ENCODE measurements at places on chromosomes 11 and 22.

GRCh38 chr22:48177631-48178030, 1415.2 kb downstream of the TBC1D22A start:
- no peak for ATAC-seq

DNA sequence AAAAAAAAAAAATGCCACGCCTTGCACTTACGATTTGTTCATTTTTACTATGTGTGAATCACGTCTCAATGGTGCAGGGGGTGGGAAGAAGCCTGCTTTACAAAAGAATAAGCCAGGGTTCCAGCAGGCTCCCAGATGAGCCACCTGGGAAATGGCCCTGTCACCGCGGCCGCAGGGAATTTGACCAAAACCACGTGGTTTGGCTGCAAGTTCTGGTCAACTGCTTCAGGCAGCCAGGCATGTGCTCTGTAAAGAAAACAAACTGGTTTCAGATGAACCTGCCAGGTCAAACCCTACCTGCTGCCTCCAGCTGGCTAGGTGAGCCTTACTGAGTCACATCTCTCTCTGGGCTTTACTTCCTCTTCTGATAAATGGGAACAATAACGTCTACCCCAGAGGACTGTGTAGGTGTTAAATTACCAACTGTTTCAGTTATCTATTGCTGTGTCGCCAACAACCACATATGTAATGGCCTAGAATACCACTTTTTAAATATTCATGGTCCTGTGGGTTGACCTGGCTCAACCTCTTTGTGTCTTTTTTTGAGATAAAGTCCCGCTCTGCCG, 30.5 kb upstream of the GCAT start:
- peak; percentile 54 for ATAC-seq

DNA sequence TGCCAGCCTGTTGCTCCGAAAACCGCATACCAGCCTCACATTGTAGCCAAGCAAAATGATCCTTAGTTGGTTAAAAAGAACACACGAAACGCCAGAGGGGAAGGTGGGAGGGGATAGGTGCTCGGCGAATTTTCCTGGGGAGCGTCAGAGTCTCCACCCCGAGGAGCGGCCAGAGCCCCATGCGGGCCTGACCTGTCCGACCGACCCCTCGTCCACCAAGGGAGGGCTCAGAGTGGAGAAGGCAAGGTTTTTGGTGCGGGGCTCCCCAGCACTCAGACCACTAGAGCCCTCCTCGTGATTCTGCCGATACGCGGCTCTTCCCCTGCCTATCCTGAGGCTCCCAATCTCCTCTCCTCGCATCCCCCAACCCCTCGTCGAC, 39.6 kb downstream of the DIXDC1 start:
- peak; percentile 18 for ATAC-seq

- peak; percentile 7 for ATAC-seq
Observed at GRCh38 chr11:122100037-122100755, 15.8 kb downstream of the BLID start.

GRCh38 chr11:119342023-119342300, 1.3 kb upstream of the C1QTNF5 start:
- ATAC-seq: no peak

DNA sequence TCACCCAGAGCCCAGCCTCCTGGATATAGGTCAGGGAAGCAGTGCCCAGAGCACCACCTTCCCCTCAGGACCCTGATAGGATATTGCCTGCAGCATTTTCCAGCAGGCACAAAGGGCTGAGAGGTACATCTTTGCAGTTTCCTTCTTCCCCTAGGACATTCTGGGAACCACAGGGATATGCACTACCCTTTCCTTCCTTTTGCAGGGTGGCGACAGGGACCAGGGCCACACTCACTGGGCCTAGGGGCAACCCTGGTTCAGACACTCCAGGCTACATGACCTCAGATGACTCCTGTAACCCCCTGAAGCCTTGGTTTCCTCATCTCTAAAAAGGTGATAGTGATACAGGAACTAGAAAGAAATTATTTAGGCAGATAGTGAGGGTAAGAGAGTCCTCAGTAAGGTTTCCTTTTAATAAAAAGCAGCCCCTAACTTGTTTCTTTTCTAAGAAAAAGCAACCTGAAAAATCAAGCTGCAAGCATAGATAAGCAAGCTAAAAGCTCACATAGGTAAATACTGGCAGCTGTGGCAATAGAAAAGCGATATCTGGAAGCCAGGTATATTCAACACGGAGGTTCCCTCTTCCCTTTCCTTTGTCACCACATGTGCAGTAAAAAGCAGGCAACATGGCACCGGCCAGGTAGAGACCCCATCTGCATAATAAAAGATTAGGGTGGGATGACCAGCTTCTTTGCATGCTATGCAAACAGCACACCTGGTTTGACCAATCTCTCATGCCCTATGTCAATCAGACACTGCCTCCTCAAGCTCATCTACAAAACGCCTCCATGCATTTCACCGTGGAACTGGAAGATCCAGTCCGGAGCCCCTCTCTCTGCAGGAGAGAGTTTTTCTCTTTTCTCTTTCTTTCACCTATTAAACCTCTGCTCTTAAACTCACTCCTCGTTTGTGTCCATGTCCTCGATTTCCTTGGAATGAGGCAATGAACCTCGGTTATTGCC, 13.2 kb upstream of the MRGPRX2 start:
- ATAC-seq: no peak

- ATAC-seq: no peak
Observed at GRCh38 chr22:42432818-42433217, 615 bp upstream of the NFAM1 start.

DNA sequence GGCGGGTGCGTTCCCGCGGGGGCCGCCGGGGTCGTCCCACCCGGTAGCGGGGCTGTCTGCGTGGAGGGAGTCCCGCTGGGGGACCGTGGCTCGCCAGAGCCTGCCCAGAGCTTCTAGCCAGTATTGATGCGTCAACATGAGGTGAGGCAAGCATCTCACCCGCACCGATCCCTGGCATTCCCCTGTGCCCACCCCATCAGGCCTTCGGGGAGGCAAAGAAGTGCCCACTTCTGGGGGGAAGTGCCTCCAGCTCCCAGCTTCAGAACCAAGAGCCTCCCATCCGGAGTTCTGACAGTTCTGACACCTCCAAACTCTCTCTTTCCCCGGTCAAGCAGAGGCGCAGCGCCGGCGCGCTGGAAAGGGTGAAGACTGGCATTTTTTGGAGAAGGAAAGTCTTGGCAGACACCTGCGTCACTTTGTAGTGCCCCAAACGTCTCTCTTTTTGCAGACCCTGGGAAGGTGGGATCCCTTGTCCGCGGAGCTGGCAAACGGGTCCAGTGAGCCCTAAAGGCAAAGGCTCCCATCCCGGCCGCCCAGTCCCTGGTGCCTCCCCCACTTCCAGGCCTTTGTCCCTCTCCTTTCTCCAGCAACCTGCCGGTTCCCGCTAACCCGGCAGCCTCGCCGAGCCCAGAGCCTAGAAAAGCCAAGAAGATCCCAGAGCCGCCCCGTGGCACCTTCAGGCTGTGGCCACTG, 3.2 kb upstream of the PAX6 start:
- ATAC-seq: no peak

- no peak for ATAC-seq
Observed at GRCh38 chr11:119786431-119787073, 57.6 kb upstream of the NECTIN1 start.

GRCh38 chr11:100575860-100576717, 111.0 kb upstream of the ARHGAP42 start:
- peak; percentile 73 for ATAC-seq

- ATAC-seq: no peak
Observed at GRCh38 chr11:762421-763072, 14.7 kb downstream of the GATD1 start.
